Activated CD4-positive, alpha-beta T cell treated with anti-CD3 and anti-CD28 coated beads for 36 hours (primary cell): ENCODE measurements at places on chromosomes 1 and 21. TPM values are rescaled to one million over a fixed set of nuclear protein-coding genes. Genes with fewer than 3 reads are reported as not detected.

Gene C1orf87
- total RNA-seq: not detected

Gene MRPL39
- 84.5 TPM for total RNA-seq

Gene PEAR1
- total RNA-seq: not detected

Gene TMEM200B
- total RNA-seq: 1.1 TPM

Gene NPR1
- 0.04 TPM for total RNA-seq

Gene MOV10
- 80.3 TPM for total RNA-seq

Gene THEM5
- total RNA-seq: not detected

Gene DIRAS3
- total RNA-seq: 0.16 TPM
